ENCODE measurements at places on chromosomes 13 and 19.

DNA sequence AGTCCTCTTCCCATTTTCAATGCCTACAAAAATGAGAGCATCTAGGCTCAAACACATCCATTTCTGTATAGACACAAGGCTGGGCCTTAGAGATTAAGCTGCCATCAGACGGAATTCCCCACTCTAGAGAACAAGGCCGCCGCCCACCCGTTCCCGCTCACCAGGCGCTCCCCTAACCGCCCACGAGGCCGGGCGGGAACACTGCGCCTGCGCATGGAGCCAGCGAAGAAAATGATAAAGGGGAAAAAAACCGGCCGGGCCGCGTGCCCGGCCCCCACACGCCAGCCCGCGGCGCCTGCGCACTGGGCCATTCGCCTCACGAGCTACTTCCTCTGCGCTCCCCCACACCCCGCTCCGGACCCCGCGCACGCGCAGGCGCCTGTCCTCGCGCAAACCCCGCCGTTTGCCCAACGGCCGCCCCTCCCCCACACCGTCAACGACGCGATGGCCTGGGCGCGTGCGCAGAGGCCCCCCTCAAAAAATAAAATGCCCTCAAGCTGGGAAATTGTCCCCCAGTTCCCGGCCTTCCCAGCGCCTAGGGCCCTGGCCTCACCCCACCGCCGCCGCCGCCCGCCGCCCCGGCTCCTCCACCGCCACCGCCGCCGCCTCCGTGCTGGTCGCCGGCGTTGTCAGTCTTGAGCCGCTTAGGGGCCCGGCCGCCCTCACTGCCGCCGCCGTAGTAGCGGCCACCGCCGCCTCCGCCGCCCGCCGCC lies 483 bp downstream of the HNRNPL start:
- peak; percentile 96 for DNase-seq

- DNase-seq: no peak
Observed at GRCh38 chr19:8111376-8111775, 38.0 kb downstream of the FBN3 start.

- no peak for DNase-seq
Observed at GRCh38 chr19:5880604-5881078, 10.3 kb upstream of the FUT5 start.

DNA sequence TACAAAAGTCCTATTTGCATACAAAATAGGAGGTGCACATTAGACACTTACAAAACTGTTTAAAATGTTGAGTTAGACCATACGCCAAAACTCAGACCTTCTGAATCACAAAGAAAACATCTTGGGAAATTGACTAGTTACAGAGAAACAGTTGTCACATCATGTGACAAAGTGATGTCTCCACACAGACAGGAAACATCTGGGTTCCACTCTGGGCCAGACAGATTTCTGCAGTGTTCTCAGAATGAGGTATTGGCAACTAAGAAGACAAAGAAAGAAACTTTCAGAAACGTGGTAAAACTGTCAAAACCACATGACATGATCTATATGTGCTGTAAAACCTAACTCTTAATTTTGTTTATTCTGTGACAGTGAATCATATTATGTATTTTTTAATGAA lies 6.7 kb downstream of the ZNF793 start:
- DNase-seq: no peak

GRCh38 chr19:13060233-13060963 lies 42.3 kb downstream of the LYL1 start:
- no peak for DNase-seq

GRCh38 chr13:41520016-41520659 lies 62.8 kb downstream of the RGCC start:
- DNase-seq: no peak

Measured in NCI-H1105 (cell line).